ENCODE measurements at places on chromosomes 4 and X.

DNA sequence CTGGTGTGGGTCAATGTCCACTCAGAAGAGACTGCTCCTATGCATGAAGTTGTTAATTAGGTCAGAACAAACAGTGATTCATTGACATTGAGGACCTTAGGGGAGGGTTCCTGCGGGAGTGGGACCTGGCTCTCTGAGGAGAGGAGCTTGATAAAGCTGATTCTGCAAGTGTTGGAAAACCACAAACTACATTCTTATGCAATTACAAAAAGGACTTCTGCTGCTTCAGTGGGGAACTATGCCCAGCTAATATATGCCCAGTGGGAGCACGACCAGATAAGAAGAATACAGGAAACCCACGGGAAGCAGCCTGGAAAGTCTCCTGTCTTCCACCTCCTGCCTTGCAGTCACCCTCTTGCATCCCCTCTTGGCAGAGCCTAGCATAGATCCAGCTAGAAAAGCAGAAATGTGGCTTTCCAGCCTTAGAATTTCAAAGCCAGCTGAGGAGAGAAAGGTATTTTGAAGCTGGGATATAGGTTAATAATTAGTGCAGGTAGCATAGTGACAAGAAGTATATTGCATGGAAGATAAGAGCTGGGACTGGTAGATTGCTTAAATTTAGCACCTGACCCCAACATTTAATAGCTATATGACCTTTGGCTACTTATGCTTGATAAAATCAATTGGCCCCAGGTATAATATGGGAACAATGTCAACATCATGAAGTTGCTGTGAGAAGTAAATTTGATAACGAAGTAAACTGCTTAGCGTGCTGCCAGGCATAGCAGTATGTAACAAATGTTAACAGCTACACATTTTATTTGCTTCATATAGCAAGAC, 34.9 kb upstream of the UGT8 start:
- no peak for DNase-seq

DNA sequence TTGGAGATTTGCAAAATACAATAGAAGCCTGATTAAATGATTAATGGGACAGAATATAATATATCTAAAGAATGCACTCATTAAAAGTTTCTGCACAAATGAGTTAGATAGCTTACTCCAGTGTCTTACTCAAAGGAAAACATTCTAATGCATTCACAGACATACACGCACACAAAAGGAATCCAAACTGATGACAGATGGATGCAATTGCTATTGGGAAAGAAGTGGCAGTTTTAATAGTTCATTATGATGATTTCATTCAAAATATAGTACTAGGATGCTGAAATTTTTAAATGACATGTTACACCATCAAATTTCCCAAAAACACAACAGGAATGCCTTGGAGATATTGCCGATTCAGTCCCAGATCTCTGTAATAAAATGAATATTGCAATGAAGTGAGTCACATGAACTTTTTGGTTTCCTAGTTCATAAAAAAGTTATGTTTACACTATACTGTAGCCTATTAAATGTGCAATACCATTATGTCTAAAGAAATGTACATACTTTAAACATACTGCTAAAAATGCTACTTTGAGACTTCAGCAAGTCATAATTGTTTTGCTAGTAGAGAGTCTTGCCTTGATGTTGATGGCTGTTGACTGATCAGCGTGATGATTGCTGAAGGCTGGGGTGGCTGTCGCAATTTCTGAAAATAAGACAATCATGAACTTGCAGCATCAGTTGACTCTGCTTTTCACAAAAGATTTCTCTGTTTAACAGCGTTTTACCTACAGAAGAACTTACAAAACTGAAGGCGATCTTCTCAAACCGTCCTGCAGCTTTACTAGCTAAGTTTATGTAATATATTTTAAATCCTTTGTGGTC, 45.6 kb downstream of the BBS12 start:
- no peak for DNase-seq

GRCh38 chr4:76449362-76449767, 14.3 kb downstream of the SHROOM3 start:
- DNase-seq, result no peak

DNA sequence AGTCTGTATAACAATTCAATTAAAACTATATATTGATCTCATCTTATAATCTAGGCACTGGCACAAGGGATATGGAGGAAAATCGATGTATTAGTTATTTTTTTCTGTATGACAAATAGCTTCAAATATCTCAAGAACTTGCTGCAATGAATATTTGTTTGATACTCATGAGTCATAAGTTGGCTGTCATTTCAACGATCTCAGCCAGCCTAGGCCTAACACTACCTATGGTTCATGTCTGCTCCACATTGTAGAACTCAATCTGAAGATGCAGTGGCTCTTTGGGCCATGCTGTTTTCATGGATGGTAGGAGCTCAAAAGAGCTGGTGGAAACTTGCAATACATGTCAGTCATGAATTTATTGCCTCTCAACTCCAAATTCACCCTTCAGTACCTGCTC, 44.7 kb downstream of the MAGEB17 start:
- DNase-seq, result no peak

GRCh38 chr4:140639066-140639465, 70.3 kb upstream of the UCP1 start:
- DNase-seq, result no peak

GRCh38 chrX:134180601-134181274, 56.2 kb upstream of the CCDC160 start:
- DNase-seq, result no peak

DNA sequence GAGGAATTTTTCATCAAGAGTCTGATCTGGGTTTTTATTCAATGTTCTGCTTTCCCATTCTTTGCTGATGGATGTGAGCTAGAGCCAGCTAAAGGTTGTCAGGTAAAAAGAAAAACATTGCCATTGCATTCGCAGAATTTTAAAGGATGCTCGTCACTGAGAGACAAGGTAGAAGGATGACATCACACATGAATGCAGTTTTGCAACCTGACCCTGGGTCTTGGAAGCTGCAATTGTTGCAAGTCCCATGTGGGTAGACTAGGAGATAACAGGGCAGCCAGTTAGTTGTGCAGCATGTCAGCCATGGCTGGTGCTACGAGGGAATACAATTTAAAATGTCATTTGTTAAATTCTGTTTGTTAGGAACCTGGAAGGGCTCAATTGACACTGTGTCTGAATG, 73.9 kb upstream of the MXRA5 start:
- no peak for DNase-seq

GRCh38 chrX:47030339-47030738, 47.9 kb upstream of the RGN start:
- DNase-seq, result no peak
